Esophagus squamous epithelium (tissue), 5 donors: ENCODE measurements at places on chromosomes 13 and 19.

DNA sequence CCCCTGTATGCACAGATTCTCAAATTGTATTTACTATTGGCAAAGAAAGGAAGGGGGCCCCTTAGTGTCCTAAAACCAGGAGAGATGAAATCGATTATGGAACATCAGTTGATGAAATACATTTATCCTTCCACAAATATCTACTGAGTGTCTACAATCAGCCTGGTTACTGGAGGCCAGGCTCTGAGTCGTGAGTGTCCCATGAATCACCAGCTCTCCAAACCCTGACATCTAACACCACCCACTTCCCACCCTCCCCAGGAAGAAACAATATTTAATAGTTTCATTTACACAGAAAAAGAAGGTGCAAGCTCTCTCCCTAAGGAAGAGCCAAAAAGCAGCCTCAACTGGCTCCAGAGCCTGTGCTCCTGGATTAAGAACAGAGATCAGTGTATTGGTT lies 25.2 kb downstream of the KCTD15 start:
- DNase-seq, result no peak

DNA sequence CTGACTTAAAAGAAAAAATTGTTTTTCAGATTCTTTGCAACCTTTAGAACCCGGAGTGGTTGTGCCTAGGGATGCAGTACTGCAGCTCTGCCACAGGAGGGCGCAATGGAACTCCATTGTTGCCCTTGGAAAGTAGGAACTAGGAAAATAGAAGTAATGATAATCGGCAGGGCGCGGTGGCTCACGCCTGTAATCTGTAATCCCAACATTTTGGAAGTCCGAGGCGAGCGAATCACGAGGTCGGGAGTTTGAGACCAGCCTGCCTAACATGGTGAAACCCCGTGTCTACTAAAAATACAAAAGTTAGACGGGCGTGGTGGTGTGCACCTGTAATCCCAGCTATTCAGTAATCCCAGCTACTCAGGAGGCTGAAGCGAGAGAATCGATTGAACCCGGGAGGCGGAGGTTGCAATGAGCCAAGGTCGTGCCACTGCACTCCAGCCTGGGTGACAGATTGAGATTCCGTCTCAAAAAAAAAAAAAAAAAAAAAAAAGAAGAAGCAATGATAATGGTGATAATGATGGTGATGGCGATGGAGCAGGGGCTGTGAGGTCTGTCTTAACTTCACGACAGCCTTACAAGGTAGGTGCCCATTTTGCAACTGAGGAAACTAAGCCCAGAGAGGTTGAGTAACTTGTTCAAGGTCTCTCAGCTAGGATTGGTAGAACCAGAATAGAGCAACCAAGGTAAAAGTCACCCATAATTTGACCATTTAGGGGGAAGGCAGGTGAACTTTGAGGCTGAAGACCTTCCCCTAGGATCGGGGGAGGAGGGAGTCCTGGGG lies 5.5 kb upstream of the ADAMTS10 start:
- no peak for DNase-seq

- no peak for DNase-seq
Observed at GRCh38 chr13:76889254-76889653, 3.0 kb upstream of the KCTD12 start.

DNA sequence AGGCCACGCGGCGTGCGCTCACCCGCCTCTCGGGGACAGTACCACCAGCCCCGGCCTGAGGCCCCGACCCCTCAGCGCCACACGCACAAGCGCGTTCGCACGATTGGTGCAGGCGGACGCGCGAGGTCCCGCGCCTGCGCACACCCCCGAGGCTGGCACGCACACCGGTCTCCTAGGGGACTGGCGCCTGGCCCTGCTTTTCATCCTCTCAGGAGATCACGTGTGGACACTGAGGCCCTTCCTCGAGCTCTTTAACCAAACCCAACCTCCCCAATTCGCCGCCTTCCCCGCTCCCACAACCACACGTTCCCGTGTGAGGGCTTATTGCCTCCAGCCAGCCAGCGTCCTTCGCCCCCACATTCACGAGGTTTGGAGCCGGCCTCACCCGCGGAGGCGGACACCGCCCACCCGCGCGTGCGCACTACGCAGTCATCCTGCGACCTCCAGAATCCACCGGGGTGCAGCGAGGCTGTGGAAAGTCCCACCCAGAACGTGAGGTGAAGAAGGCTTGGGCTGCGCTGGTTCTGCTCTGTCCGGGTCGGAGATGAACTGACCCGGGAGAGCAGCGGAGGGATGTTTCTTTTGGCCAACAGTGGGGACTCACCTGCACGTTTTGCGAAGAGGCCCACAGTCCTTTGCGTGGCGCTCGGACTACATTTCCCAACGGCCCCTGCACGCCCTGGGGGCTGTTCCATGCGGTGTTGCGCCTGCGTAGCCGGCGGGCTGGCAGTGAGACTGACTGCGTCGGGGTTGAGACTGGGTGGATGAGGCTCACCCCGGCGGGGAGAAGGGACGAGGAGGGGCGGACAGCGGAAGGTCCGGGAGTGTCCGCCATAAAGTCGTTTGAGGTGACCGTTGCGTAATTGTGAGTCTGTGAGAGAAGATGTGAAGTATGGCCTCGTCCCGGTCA lies 539 bp upstream of the ZNF667 start:
- no peak for DNase-seq

DNA sequence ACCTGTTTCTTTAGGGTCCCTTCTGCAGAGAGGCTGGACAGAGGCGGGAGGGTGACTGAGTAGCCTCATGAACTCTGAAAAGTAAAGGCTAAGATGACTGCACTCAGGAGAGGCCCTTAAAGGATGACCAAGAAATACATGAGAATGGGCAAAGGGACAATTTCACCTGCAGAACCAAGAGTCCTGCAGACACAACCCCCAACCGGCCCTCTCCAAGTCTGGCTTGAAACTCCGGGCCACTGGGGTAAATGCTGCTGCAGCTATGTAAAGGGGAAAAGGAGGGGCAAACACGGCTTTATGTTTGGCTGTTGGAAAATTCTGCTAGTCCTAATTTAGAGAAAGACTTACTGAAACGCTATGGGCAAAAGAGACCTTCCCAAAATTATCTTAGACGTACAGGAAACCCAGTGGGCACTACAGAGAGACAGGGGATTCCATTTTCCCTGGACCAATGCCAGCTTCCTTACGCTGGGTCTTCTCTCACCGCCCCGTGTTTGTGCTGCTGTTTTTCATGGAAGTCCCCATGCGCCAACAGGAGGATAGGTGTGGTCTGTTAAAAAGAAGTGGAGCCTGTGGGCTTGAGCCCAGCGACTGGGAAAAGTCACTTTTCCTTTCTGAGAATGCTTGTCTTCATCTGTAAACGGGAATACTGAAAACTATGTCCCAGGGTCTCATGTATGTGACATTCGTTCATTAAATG lies 10.6 kb downstream of the COL4A2 start:
- DNase-seq, result no peak

DNA sequence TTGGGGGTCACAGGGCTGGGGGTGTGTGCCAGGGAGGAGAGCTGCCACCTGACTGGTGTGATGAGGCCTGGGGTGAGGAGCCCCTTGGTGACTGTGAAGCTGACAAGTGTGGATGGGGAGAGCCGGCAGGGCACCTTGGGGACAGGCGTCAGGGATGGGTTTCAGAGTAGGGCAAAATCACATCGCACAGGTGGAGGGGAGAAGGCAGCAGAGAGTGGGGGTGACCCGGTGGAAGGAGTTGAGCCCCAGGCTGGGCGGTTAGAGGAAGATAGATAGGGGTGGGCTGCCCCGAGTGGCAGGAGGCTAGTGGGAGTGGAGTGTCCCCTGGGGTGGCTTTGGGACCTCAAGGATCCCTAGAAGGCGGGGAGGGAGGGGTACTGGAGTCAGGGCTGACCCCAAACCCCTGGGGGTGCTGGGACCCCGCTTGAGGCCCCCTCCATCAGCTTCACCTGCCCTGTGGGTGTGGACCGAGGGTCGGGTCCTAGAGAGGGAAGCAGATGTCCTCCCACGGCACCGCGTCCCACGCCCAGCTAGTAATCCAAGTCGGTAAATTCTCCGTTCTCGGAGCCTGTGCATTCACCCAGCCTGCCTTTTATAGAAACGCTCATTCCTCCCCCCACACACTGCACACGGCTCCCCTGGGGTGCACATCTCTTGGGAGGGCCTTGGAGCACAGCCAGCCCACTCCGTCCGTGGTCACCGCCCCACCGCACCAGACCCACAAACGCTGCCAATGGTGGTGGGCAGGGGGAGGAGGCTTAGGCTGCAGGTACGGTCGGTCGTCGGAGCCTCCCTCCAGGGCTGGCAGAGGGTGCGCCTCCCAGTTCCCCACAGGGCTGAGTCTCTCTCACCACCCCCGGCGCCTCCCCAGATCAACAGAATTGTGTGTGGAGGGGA lies 2.4 kb downstream of the CTXN1 start:
- DNase-seq, result no peak

- DNase-seq, result no peak
Observed at GRCh38 chr13:111186305-111186935, 71.3 kb downstream of the ARHGEF7 start.

GRCh38 chr13:79541426-79542049 lies 60.6 kb downstream of the NDFIP2 start:
- DNase-seq, result no peak

GRCh38 chr13:40158757-40159156 lies 503.3 kb downstream of the COG6 start:
- no peak for DNase-seq

DNA sequence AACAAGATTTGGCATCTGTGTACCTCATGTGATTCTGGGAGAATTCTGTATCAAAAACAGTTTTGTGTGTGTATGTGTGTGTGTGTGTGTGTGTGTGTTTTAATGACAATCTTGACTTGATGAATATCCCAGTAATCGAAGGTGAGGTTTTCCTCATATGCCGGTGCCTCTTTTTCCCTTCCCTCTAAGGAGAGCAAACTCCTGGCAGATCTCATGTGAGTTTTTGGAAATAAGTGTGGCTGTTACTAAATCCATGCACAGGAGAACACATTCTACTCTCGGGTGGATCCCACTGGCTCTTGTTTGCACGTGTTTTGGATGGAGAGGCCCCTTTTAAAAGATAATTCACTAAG lies 29.0 kb upstream of the CEBPG start:
- no peak for DNase-seq

DNA sequence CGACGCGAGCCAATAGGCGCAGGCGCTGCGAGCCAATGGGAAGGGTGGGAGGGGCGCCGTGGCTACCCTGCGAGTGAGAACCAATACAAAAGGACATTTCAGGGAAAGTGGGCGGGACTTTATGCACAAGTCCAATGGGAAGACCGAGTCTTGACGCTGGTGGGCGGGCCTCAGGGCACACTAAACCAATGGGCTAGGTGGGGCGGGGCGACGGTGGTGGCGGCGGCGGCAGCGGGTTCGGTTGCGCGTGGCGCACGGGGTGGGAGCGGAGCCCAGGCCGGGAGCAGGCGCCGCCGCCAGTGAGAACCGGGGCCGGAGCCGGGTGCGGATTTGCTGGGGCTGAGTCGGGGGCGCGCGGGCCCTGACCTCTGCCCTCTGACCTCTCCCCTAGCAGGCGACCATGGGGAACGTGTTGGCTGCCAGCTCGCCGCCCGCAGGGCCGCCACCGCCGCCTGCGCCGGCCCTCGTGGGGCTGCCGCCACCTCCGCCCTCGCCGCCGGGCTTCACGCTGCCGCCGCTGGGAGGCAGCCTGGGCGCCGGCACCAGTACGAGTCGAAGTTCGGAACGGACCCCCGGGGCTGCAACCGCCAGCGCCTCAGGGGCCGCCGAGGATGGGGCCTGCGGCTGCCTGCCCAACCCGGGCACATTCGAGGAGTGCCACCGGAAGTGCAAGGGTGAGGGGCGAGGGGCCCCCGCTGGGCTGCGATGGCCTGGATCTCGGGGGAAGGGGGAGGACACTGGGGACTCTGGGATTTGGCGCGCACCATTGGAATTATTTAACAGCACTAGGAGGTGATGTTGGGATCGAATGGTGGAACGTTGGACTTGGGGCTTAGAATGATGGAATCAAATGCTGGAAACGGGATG lies at the start of gene TOMM40:
Gene TOMM40, plus strand, starts transcription at position 239 of the 867 bp plus-strand sequence. Its CDS starts 162 bp downstream, at position 401.
- DNase-seq, result peak; percentile 100

DNA sequence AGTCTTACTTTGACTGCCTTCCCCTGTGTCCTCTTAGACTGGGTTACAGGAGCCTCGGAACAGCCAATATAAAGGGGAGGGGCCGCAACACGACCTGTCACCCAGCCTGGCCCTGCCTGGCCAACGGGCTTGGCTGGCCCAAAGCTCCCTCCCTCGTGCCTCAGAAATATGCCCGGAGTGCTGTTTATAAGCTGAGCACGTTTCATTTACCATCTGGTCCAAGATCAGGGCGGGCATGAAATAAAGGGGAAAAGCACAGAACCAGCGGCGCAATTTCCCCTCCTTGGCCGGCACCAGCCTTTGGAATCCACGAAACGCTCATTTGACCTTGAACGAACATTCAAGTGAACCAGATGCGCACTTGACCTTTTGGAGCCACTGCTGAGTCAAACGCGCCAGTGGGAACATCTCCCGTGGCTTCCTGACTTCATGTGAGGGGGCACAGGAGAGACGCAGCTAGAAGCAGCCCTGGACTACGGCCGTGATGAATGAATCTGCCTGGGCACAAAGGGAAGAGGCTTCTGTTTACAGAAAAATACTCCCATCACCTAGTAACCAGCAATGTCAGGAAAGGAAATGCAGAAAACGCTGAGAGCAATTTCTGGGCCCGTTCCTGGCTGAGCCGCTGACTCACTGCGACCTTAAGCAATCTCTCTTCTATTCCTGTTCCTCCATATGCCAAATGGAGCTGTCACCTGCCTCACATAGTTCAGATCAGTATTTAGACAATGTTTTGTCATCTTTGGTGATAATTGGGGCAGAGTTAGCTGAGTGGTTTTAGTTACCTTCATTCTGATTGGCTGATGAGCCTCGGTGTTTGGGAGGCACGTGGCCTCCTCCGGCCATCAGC lies 53.3 kb downstream of the RFX2 start:
- no peak for DNase-seq

- no peak for DNase-seq
Observed at GRCh38 chr19:38022791-38023670, 116.0 kb downstream of the SIPA1L3 start.

- no peak for DNase-seq
Observed at GRCh38 chr19:6450166-6450565, 9.4 kb downstream of the SLC25A23 start.

DNA sequence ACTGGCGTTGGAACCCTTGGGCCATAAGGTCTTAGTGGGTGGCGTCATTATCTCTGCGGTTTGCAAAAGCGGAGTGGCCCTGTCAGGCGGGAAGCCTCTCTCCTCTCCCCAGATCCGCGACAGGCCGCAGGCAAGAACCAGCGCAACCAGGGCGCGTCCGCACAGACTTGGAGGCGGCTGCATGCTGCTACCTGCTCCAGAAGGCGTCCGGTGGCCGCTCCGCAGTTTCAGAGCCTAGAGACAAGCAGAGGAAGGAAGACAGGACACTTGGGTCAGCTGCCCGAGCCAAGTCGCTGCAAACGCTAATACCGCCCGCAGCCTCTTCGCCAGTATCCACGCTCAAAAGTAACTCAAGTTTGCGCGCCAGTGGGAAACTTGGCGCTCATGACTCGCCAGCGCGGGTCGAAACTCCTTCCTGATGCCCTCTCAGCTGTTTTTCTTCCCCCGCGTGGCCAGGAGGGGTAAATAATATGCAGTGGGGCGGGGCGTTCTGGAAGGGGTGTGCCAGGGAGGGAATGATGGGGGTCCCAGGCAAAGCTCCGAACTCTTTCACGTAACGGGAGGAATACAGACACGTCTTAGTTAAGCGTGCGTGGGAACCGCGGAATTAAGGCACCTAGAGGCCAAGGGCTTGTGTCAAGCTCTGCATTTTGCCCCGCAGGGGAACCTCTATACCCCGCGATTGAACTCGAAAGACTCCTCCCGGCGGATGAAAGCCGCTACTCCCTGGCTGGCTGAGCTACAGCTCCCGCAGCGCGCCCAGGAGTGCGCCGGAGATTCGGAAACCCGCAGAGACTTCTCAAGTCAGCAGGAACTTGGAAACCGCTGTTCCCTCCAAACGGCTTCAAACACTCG lies at the start of gene EDNRB:
Gene EDNRB, minus strand, starts transcription at position 441 of the 855 bp plus-strand sequence. Its CDS starts 258 bp downstream, at position 183.
- DNase-seq, result no peak
